Thoracic aorta (tissue), 2 donors: ENCODE measurements at places on chromosomes 2 and 18. TPM values are rescaled to one million over a fixed set of nuclear protein-coding genes. Genes with fewer than 3 reads are reported as not detected.

DNA sequence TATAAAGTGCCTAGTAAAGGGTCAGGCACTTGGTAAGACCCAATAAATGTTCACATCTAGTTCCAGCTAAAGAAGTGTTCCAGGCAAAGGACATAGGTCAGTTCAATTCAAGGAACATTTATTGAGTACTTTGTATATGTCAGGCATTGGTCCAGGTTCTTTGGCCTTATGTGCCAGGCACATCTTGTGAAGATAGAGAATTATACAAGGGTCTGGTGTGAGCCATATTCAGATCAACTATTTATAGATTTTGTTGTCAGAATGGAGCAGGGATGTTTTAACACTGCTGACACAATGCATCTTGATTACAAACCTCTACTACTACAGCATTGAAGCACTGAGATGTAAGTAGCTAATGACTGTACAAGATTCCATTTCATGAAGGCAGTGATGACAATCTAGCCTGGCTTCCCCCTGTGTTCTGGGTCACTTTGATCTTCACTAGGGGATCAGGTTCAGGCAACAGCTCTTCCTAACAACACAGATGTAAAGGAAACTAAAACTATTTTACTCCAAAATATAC lies 18.1 kb upstream of the MSTN start:
- no peaks in the 10 kb centered on the region for H3K36me3 ChIP-seq
- no peak overlapping the region for H3K27ac ChIP-seq
- no peaks in the 10 kb centered on the region for H3K4me1 ChIP-seq

DNA sequence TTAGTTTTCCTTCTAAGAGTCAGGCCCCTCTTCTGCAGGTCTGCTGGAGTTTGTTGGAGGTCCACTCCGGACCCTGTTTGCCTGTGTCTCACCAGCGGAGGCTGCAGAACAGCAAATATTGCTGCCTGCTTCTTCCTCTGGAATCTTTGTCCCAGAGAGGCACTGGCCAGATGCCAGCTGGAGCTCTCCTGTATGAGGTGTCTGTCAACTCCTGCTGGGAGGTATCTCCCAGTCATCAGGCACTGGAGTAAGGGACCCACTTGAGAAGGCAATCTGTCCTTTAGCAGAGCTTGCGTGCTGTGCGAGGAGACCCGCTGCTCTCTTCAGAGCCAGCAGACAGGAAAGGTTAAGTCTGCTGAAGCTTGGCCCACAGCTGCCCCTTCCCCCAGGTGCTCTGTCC lies 4.8 kb downstream of the REG1B start:
- no peak overlapping the region for H3K27ac ChIP-seq
- no peaks in the 10 kb centered on the region for H3K27me3 ChIP-seq
- H3K36me3 ChIP-seq: no peaks in the 10 kb centered on the region
- no peak overlapping the region for H3K4me3 ChIP-seq
- DNase-seq: no peak
- no peaks in the 10 kb centered on the region for H3K4me1 ChIP-seq

- no peaks in the 10 kb centered on the region for H3K27me3 ChIP-seq
- H3K4me3 ChIP-seq: no peak overlapping the region
- no peak for DNase-seq
- no peaks in the 10 kb centered on the region for H3K36me3 ChIP-seq
- H3K4me1 ChIP-seq: no peaks in the 10 kb centered on the region
These were observed 137.7 kb downstream of the THNSL2 start for GRCh38 chr2:88307817-88308216.

GRCh38 chr18:36350251-36350651 lies 52.7 kb downstream of the FHOD3 start:
- no peaks in the 10 kb centered on the region for H3K36me3 ChIP-seq
- no peak overlapping the region for H3K4me3 ChIP-seq
- no peak for DNase-seq
- H3K4me1 ChIP-seq: peaks cover 12% of the 10 kb centered on the region
- H3K27ac ChIP-seq: peak overlapping the region; percentile 14
- no peaks in the 10 kb centered on the region for H3K27me3 ChIP-seq

DNA sequence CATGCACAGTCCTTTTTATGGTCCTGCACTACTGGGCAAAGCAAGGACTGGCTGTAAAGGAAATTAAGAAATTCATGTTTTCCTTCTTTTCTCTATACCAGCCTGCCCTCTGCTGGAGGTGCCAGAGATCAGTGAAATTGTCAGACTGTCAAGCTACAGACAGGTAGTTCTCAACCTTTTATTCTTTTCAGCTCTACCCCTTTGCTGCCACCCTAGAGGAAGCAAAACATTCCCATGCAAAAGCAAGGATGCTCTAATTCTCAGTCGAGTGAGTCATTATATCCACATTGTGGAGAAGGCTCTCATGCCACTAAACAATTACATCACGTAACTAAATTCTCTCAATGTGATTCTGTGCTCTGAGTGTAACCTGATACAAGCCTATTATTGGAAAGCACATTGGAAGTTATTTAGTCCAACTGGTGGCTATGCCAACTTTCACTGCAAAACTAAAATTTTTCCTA lies 25.0 kb upstream of the RAPGEF4 start:
- H3K27me3 ChIP-seq: no peaks in the 10 kb centered on the region
- H3K36me3 ChIP-seq: no peaks in the 10 kb centered on the region
- no peak overlapping the region for H3K4me3 ChIP-seq
- H3K4me1 ChIP-seq: peaks cover 8% of the 10 kb centered on the region
- no peak overlapping the region for H3K27ac ChIP-seq
- DNase-seq: no peak

The DCDC2C gene
- total RNA-seq: 6.6 TPM
